ENCODE measurements at places on chromosomes 12 and 14. TPM values are rescaled to one million over a fixed set of nuclear protein-coding genes. Genes with fewer than 3 reads are reported as not detected.

The AVPR1A gene
- 0.56 TPM for total RNA-seq

The CRIP1 gene
- 5.4 TPM for total RNA-seq

The PTCSC3 gene
- total RNA-seq: not detected

The SSPN gene
- total RNA-seq: 12.1 TPM

The BEST3 gene
- under 0.01 TPM for total RNA-seq

The AQP2 gene
- not detected for total RNA-seq

The FBXO33 gene
- 23.0 TPM for total RNA-seq

The KRT74 gene
- total RNA-seq: not detected

Measured in regular cardiac myocyte (primary cell).